ENCODE measurements at places on chromosomes 11 and 22.

DNA sequence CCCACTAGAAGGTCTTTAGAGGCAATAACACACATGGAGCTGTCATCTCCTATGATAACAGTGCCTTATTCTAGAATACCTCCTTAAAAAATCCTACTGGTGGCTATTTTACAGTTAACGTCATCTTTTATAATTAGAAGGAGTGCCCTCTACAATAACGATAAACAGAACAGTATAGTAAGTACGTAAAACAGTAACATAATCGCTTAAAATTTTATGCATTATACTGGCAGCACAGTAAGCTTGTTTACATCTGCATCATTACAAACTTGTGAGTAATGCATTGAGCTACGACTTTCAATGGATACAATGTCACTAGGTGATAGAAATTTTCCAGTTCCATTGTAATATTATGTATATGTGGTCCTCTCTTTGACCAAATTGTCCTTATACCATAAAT is 24.3 kb upstream of the OR8D2 start:
- no peak for DNase-seq

GRCh38 chr11:133829566-133829965 is 15.7 kb downstream of the SPATA19 start:
- DNase-seq = no peak

- no peak for DNase-seq
Measured at GRCh38 chr22:21014726-21015465, at the start of gene P2RX6. Gene P2RX6, plus strand, starts transcription at chr22:21015165. Its CDS starts 10 bp downstream, at chr22:21015175.

DNA sequence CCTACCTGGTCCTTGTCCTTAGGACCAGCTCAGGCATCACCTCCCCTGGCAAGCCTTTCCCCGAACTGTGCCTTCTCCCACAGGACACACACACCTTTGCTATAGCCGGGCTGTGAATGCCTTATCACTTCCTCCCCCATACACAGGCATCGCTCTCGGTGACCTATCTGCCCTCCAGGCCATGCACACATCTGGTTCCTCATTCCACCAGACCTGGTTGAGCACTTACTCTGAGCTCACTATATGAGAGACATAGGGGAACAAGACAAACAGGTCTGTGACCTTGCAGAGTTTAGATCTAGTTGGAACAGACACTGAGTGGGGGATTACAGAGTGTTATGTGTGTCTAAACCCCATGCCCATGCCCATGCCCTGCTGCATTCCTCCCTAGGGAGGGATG is 3.1 kb upstream of the BCR start:
- DNase-seq = no peak

DNA sequence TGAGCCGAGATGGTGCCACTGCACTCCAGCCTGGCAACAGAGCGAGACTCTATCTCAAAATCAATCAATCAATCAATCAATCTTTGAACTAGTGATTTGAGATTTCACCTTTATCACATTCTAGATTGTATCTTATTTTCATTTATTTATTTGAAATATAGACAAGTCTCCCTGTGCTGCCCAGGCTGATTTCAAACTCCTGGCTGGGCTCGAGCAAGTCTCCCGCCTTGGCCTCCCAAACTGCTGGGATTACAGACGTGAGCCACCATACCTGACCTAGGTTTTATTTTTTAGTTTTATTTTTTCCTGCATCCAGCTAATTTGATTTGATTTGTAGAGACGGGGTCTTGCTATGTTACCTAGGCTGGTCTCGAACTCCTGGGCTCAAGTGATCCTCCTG is 17.1 kb downstream of the F2 start:
- no peak for DNase-seq

DNA sequence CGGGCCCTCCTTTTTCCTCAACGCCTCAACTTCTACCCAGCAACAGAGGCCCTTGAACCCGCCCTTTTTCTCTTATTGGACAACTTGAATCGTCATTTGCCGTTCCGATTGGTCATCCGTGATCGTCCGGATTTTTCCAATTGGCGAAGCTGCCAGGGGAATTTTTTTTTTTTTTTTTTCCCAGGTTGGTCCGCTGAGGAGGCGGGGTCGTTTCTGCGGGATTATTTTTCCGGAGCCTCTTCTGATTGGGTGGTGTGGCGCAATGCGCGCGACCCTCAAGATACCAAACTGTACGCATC is 465 bp upstream of the TTC9C start:
- peak; percentile 75 for DNase-seq

DNA sequence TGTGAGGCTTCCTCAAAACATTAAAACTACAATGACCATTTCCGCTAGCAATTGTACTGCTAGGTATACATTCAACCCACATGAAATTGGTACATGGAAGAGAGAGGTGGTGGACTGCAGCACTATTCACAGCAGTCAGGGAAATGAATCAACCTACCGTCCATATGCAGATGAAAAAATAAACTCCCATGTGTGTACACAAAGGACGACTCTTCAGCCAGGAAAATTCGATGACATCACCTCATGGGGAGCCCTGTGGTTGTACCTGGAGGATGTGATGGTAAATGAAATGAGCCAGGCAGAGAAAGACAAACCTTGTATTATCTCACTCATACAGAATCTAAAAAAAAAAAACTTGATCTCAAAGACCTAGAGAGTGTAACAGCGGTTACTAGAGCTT is 23.3 kb downstream of the RFPL3 start:
- no peak for DNase-seq

DNA sequence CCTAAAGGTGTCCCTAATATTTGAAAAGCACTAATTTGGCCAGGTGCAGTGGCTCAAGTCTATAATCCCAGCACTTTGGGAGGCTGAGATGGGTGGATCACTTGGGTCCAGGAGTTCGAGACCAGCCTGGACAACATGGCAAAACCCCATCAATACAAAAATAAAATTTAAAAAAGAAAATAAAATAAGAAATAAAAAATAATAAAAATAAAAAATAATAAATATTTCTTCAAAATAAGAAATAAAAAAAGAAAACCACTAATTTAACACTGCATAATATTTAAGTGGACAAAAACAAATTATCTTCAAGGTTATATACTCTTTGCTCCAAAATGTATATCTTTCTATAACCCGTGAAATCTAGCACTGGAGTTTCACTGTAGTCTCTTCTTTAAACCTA is 32.9 kb downstream of the CPT1A start:
- no peak for DNase-seq

DNA sequence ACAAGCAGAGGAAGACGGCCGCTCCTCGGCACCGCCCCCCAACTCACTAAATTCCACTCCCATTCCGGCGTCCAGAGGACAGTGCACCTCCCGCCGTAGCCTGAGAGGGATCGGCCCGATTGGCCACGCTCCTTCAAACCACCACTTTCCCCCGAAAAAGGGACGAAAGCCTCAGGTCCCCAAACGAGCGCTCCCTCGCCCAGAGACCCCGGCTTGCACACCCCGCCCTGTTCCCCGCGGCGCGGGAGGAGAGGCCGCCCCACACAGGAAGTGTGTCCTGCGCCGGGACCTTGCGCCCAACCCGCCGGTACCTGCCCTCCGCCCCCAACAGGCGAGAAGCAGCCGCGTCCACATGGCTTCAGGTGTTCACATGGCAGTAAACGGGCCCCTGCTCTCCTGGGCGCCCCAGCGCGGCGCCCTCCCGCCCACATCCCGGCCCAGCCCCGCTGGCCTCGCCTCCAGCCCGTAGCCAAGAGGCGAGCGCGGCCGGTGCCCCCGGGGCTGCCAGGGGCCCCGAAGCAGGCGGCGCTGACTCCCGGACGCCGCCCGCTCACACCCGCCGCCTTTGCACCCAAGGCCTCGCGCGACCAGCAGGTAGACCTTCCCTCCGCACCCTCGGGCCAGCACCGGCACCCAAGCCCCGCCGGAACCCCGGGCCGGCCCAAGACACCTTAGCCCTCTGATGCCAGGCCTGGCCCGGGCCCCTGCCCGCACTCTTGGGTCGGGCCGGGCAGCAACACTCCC is 849 bp downstream of the TCF20 start:
- peak; percentile 38 for DNase-seq

- no peak for DNase-seq
Measured at GRCh38 chr11:44326615-44327475, 16.9 kb upstream of the ALX4 start.

- no peak for DNase-seq
Measured at GRCh38 chr22:37171662-37172061, 16.4 kb downstream of the C1QTNF6 start.

- DNase-seq = no peak
Measured at GRCh38 chr22:37021710-37022482, 2.4 kb downstream of the MPST start.

GRCh38 chr22:33605221-33605620 is 315.1 kb downstream of the LARGE1 start:
- no peak for DNase-seq

DNA sequence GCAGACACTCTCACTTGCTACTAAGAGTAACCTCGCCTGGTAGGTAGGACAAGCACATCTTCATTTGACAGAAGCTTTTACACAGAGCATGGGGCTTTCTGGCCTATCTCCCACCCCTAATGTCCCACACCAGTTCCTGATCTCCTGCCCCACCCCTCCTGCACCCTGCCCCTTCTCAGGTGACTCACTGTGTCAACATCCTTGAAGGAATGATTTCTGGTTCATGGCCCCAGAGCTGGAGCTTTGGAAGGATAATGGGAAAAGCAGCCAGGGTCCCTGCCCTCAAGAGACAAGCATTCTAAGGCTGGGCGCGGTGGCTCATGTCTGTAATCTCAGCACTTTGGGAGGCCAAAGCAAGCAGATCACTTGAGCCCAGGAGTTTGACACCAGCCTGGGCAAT is 47.2 kb downstream of the LRFN4 start:
- DNase-seq = no peak

Measured in stimulated activated CD8-positive, alpha-beta memory T cell treated with anti-CD3 and anti-CD28 coated beads, Interleukin-15, amount 100 ng/mL, for 4 hours (primary cell).